ENCODE measurements at places on chromosomes 3 and 15. TPM values are rescaled to one million over a fixed set of nuclear protein-coding genes. Genes with fewer than 3 reads are reported as not detected.
A peak's percentile ranks its signal among the peaks of the same experiment; 100 is the strongest.

GRCh38 chr15:63411866-63412265 is 30.2 kb upstream of the CA12 start:
- DNase-seq, result no peak

GRCh38 chr3:113268311-113268710 is 57.0 kb downstream of the BOC start:
- no peak for DNase-seq

DNA sequence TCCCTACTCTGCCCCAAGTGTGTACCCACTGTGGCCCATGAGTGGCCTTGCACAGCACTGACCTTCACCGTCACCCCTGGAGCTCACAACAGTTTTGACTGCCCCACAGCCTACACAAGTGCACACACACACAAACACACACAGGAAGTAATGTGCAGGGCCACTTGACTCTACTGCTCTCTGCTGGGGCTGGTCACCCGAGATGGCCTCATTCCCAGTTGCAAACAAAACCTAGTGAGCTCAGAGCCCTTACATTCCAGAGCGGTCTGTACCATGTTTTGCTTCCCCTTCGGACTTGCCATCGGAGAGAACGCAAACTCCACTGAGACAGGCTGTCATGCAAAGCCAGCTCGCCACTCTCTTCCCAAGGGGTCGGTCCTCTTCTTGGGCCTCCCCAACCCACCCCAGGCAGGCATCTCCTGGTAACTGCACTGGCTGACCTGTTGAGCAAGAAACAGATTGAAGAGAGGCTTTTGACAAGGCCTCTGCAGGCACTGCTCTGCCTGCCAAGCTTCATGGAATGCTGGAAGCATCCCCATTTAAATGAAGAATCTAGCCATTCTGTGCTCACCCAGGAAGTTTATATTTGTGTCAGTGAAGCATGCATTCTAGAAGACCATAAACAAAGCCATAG is 232.0 kb upstream of the IGF1R start:
- DNase-seq, result no peak

GRCh38 chr3:194604837-194605236 is 28.4 kb downstream of the TMEM44 start:
- DNase-seq, result no peak

DNA sequence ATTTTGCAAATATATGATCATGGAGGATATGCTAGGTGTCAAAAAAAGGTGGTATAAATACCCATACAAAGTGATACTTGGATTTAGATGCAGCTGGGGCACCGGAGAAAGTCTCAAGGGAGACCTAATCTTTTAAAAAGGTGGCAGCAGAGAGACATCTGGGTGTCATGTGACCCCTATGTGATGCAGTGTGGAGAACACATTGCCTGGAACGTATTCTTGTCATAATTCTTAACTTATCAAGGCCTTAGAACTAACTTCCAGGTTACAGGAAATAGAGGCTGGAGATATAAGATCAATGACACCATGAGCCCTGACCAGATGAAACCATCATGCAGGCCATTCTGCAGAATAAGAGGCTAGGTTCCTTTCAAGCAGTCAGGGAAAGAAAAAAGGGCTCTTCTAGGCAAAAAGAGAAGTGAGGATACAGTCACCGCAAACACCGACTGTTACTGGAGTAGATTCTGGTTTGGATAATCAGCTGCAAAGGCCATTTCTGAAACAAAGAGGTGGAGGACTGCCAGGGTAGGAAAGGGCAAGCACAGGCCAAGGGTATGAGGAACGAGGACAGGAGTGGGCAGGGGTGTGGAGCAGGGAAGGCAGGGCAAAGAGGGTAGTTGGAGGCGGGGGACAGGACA is 100.6 kb downstream of the OXNAD1 start:
- no peak for DNase-seq

- peak; percentile 37 for DNase-seq
Observed at GRCh38 chr3:16378920-16379319, 113.9 kb downstream of the OXNAD1 start.

DNA sequence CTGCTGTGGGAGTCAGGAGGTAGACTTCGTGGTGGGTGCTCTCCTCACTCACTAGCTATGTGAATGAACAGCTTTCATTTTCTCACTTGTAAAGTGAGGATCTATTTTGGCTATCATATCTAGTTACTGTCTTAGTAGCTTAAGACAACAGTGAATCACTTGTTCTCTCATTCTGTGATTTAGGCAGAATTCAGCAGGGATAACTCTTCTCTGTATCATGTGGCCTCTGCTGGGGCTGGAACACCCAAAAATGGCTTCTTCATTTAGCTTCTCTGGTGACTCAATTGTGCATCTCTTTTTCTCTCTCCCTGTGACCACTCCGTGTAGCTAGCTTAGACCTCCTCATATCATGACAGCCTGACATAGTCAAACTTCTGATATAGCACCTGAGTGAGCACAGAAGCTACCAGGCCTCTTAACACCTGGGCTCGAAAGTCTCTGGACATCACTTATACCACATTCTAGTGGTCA is 68.4 kb downstream of the BFSP2 start:
- peak; percentile 62 for DNase-seq

DNA sequence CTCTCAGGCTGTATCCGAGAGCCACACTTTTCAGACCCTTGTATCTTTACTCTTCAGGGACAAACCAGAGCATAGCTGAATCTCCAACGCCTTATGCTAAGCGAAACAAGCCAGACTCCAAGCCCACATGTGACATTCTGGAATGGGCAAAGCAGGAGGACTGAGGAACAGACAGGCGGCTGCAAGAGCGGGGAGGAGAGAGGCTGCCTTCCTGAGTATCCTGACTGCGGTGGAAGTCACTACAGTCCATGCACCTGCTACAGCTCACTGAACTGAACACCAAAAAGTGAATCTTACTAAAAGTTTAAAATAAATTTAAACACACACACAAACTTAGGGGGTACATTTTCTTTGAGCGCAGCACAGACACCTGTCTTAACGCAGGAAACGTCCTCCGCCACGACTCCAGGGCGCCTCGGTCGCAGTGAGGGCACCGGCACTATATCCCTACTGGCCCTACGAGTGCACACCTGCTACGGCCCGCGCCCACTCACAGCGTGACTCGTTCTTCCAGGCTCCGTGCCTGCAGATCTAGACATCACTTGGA is 1.4 kb downstream of the CYFIP1 start:
- DNase-seq, result no peak

DNA sequence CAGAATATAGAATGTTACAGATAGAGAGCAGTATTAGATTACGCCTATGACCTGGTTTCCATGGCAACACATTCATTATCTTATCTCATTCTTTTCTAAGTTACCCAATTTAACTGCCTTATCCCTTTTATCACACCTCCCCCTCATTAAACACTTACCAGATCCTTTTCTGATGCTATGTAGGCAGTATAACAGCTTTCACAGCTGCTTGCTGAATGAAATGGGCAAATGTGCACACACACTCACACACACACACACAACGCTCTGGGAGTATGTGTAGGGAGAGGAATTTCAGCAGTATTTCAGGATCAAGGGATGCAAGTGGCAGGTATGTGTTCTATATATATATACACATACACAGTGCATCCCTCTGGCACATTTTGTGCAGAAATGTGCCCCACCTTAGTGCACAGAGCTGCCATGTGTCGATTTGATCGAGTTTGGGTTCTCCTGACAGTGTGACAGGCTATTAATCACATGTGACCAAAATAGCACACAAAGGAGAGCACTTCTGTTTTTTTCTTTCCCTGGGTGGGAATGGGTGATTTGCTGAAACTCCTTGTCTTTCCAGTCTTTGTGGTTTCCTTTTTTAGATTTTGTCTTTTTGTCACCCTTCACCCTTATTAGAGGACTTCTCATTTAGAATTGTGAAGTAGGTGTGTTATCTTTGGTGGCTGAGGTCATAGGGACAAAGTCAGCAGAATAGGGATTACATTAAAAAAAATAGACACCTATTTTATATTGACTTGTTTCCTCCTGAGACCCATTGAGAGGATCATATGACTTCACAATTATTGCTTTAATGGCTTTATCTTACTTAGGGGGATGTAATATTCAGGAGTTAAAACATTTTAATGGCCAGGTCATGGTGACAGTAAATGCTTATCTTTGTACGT is 553.7 kb downstream of the PDCD6IP start:
- no peak for DNase-seq

- DNase-seq, result no peak
Observed at GRCh38 chr3:195540511-195540910, 2.6 kb downstream of the PPP1R2 start.

- DNase-seq, result no peak
Observed at GRCh38 chr3:148694116-148694515, 3.6 kb upstream of the AGTR1 start.

GRCh38 chr3:126418661-126419131 is 24.0 kb downstream of the CFAP100 start:
- DNase-seq, result no peak

Gene NR2E3
- total RNA-seq, result not detected

Gene PCOLCE2
- 0.75 TPM for total RNA-seq

Gene IDH2
- total RNA-seq, result 62.7 TPM

Gene FURIN
- total RNA-seq, result 32.1 TPM

Gene PLA2G4F
- total RNA-seq, result not detected

Gene GABRR3
- not detected for total RNA-seq

Gene COL7A1
- 14.2 TPM for total RNA-seq

Gene A4GNT
- total RNA-seq, result not detected

Gene ARNT2
- total RNA-seq, result 11.1 TPM

Gene SLC22A14
- total RNA-seq, result not detected

Gene C3orf22
- total RNA-seq, result not detected

Gene NPAP1
- not detected for total RNA-seq

Gene MCF2L2
- 0.23 TPM for total RNA-seq

Gene ALDH1A2
- 0.46 TPM for total RNA-seq
